Myocyte (in vitro differentiated cells): ENCODE measurements at places on chromosomes 1 and 21. TPM values are rescaled to one million over a fixed set of nuclear protein-coding genes. Genes with fewer than 3 reads are reported as not detected.

The ARMH1 gene
- total RNA-seq: 7.0 and 13.9 TPM in 2 replicates

The SPRR1B gene
- total RNA-seq: not detected in 2 replicates

The GLMP gene
- 32.8 and 41.1 TPM in 2 replicates for total RNA-seq

The APCS gene
- not detected in 2 replicates for total RNA-seq

The GPR89A gene
- 43.9 and 52.4 TPM in 2 replicates for total RNA-seq

The SPAG17 gene
- total RNA-seq: not detected in 2 replicates
